ENCODE measurements at places on chromosomes 5 and 9.

DNA sequence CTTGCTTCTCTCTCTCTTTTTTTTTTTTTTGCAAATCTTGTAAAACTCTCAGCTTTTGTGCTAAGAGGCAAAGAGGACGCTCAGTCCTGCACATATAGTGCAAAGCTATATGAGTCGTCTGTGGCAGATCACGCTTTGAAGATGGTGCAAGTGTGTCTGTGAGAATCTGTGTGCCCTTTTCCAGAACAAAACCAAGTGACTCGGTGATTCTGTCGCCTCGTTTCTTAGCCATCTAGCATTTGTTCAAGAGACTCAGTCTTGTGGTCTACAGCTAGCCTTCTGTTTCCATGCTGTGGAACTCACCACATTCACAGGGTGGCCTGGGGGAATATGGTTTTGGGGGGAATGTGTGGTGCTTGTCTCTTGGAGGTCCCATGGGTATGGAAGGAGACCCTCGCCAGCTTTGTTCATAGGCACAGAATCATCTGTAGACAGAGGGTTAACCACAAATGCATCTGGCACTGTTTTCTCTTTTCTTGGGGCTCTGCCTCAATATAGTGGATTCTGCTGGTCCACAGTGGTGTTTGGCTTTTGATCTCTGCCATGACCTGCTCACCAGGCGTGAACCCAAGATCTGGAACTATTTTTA, 82.1 kb downstream of the C9orf152 start:
- DNase-seq = no peak

DNA sequence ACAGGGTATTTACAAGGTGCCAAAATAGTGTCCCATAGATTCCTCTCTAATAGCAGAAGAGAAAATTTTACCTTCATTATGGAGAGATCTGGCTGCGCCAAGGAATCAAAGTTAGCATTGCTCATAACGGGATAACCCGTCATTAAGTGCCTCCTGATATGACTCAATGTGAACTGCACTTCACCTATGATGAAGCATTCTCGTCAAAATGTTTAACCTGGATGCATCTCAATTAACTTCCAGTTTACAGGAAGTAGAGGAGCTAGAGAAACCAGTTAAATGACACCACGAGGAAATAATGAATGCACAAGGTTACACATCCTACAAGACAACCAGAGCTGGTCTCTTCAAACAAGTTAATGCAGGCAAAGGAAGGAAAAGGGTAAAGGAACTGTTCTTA, 17.2 kb downstream of the FBXW11 start:
- no peak for DNase-seq

- no peak for DNase-seq
Measured at GRCh38 chr9:131926360-131926922, 153.2 kb downstream of the MED27 start.

DNA sequence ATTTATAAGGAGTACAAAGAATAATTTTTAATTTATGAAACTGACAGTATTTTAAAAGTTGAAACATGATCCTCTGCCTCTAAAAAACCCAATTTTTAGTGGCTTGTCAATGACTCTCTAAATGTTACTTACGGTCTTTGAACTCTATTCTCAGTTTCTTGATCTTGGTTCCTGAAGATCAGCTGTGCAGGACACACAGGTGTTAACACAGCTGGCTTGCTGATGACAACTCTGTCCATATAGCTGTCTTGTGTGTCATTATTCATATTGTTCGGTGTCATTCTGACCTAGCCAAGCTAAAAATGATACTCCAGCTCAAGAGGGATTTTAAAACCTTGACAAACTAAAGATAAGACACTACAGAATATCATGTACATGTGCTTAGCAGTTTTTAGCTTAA, 314.5 kb downstream of the CCDC171 start:
- no peak for DNase-seq

DNA sequence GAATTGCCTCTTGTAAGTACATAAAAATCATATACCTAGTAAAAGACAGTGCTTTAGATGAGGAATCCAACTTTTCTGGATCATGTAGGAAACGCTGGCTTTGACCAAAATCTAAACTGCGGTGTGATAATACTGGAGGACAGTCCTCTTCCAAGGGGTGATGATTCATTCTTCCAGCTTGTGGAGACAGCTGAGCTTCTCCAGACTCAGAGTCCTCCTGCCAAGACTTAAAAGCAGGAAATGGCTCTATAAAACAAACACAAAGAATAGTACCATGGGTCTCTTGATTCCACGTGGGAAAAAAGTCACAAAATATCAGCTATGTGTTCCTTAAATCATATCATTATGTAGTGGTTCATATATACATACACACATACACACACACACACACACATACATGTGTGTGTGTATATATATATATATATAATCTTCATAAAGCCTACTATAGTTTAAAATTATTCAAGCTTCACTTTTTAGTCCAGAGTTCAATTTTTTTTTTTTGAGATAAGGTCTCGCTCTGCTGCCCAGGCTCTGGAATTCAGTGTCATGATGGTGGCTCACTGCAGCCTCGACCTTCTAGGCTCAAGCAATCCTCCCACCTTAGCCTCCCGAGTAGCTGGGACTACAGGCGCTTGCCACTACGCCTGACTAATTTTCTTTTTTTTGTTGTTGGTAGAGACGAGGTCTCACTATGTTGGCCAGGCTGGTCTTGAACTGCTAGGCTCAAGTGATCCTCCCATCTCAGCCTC, 65.0 kb downstream of the PKD2L2 start:
- no peak for DNase-seq

DNA sequence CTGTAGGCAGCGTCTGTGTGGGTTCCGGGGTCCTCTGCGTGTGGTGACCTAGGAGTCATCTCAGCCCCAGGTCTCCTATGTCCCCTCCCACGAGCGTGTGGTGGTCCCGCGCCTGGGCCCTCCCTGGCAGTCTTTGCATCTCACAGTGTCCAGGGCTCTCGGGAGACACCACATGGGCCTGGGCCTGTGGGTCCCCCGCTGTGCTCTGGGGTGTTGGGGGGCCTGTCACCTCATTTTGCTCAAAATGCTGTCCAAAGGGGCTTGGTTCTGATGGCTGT, 27.1 kb downstream of the CEP72 start:
- peak; percentile 45 for DNase-seq
